ENCODE measurements at places on chromosomes 5 and 9. TPM values are rescaled to one million over a fixed set of nuclear protein-coding genes. Genes with fewer than 3 reads are reported as not detected.

The AJM1 gene
- total RNA-seq = 8.8 TPM

The C5orf58 gene
- total RNA-seq = not detected

The ACTBL2 gene
- not detected for total RNA-seq

The ZNG1E gene
- 51.9 TPM for total RNA-seq

The SHB gene
- 0.74 TPM for total RNA-seq

The PRELID2 gene
- 2.0 TPM for total RNA-seq

The NUTM2G gene
- not detected for total RNA-seq

The GRIA1 gene
- not detected for total RNA-seq

The CARD9 gene
- total RNA-seq = 1.6 TPM

The CLK4 gene
- 34.9 TPM for total RNA-seq

The AGXT2 gene
- total RNA-seq = not detected

The MYMK gene
- total RNA-seq = not detected

The HRCT1 gene
- not detected for total RNA-seq

The CAAP1 gene
- 15.1 TPM for total RNA-seq

The NRG2 gene
- total RNA-seq = 0.27 TPM

The HCN1 gene
- total RNA-seq = not detected

The GGTA1 gene
- total RNA-seq = 0.20 TPM

The FOXD4L4 gene
- total RNA-seq = 0.20 TPM

The FGF10 gene
- total RNA-seq = not detected

The AQP7 gene
- 0.27 TPM for total RNA-seq

The TRIM7 gene
- 0.56 TPM for total RNA-seq

The PLAC8L1 gene
- total RNA-seq = 0.96 TPM

The CDC25C gene
- 7.5 TPM for total RNA-seq

The C9orf152 gene
- total RNA-seq = not detected

The OTULINL gene
- total RNA-seq = 26.6 TPM

The KIF20A gene
- total RNA-seq = 33.3 TPM

The CLIC3 gene
- 1.8 TPM for total RNA-seq

The CNTLN gene
- 1.6 TPM for total RNA-seq

The GABRP gene
- total RNA-seq = not detected

The OR1Q1 gene
- total RNA-seq = not detected

The F2RL1 gene
- 0.76 TPM for total RNA-seq

The SHLD3 gene
- 5.8 TPM for total RNA-seq

All from T-helper 1 cell treated with Interleukin-12 subunit alpha and Interleukin-12 subunit beta and Interleukin-4 antibody, amounts not matched to agents 30 ng/mL and 1 ng/mL, for 36 hours (primary cell).